ENCODE measurements at places on chromosomes 3 and 15.

DNA sequence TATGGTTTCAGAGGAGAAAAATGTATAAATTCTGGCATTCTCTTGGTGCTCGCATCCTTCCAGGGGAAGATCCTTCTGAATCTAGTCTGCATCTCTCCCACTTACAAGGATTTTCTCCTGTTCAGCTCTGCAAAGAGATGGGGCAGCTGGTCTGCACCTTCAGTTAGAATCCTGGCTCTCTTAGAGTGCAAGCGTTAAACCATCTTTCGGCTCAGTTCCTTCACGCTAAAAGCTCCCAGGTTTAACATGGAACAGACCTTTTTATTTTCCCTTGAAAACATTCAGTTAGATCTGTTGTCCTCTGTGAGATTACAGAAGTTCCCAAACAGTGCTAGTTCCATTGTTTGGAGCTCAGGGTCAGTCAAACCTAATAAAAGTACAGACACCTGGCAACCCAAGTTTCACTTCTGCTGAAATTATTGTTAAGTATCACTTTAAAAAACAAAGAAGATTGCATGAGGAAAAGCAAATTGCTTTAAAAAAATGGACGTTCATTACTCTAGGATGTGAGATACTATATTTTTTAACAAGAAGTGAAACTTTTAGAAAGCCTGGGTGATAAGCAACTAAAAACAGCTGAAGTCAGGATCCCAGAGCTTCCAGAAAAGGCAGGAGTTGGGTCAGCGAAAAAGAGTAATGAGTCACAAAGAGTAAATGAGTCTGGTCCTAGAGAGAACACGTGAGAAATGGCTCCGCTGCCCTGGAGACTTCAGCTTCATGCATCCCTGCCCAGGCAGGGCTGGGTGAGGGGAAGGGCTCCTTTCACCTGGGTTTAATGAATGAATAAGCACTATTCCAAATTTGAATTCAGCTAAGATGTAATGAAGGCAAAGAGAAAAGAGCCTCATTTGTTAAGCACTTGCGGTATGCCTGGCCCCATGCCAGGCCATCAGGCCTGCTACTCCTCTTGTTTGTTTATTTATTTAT, 63.3 kb downstream of the ABTB1 start:
- no peak for DNase-seq

DNA sequence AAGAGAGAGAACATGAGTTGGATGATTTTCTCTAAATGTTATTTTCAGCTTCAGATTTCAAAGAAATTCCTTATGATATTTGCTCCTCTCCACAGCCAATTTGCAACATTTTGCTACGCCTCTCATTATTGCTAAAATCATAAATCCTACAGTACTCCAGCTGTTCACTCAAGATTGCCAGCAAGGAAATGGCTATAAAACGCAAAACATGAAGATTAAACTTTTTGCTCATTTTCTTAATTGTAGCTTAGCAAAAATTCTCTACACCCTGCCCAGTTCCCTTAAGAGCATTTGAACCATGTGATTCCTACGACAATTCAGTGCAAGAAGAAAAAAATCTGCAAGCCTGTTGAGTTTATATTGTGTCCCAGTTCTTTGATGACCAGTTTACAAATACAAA, 6.8 kb downstream of the CHRNA3 start:
- no peak for DNase-seq

DNA sequence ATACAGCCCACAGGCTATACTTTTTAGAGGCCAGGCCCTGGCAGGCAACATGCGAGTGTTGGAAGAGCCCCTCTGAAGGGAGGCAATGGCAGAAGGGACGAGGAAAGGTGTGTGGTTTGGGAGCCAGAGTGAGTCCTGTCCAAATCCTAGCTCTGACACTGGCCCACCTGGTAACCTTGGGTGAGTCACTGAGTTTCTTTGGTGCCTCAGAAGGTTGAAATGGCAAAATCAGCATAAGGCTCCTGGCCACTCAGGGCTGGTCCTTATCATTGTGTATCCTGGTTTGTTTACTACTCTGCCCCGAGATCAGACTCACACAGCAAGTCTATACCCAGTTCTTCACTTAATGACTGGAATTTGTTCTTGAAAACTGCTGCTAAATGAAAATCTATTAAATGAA, 71.4 kb upstream of the TLE3 start:
- no peak for DNase-seq

DNA sequence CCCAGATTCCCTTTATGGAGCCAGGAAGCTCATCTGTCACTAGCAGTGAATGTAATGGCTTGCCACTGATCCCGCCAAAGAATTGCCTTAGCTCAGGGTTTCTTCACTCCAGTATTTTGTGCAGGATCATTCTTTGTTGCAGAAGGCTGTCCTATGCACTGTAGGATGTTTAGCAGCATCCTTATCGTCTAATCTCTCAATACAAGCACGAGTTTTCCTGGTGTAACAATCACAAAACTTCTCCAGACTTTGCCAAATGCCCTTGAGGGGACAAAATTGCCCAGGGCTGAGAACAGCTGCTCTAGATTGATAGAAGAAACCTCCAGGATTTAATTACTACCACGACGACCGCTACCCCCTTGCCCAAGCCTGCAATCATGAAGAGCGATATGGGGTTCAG, 6.8 kb upstream of the SHQ1 start:
- no peak for DNase-seq

- DNase-seq, result no peak
Observed at GRCh38 chr15:92429378-92430068, 35.8 kb downstream of the ST8SIA2 start.

DNA sequence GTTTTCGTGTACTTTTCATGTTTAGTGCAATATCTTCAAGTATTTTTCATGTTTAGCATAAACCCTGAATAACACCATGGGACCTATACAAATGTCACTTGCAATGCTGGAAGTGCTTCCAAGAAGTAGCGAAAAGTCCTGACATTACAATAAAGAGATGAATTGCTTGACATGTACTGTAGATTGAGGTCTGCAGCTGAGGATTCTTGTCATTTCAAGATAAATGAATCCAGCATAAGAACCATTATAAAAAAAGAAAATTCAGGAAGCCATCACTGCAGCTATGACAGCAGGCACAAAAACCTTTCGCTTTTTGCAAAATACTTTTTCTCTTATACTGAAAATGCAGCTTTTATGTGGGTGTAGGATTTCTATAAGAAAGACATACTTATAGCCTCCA, 37.4 kb downstream of the IFT57 start:
- no peak for DNase-seq

DNA sequence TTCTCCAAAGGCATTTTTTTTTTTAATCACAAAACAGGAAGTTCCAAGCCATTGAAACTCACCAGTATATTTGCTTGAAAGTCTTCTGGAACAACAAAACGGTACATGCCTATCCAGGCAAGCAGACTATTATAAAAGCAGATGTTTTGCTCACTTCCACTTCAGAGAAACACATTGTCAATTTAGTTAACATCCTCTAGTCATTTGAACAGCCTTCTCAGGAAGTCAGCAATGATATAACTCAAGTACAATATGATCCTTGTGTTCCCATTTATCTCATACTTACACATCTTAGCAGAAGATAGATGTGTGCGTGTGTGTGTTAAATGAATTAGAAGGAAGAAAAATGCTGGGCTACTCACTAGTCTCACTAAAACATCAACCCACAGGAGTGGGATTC, 30.4 kb downstream of the MECOM start:
- no peak for DNase-seq

DNA sequence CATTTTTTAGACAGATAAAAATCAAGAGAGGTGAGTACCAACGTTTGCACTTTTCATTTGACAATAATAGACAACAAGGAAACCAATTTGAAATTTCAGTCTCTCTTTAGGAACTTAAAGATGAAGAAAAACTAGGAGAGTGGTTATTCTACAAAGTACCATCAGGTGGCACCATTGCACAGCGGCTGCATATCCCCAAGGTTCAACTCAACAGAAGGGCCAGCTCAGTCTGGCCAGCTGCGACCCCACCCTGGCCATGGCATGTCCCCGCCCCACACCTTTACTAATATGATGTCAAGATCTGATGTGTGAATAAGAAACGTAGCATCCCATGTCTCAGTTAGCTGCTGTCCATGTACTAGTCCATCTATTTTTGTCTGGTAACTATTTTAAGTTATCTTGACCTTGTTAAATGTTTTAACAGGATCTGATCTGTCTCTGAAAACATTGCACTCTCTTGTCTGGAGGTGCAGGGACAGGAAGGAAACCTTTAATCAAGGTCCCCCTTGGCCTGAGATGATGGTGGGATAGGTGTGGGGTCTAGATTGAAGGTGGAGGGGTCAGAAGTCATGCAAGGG, 35.5 kb upstream of the CGNL1 start:
- no peak for DNase-seq

GRCh38 chr15:61056386-61056785, 172.7 kb downstream of the RORA start:
- no peak for DNase-seq

DNA sequence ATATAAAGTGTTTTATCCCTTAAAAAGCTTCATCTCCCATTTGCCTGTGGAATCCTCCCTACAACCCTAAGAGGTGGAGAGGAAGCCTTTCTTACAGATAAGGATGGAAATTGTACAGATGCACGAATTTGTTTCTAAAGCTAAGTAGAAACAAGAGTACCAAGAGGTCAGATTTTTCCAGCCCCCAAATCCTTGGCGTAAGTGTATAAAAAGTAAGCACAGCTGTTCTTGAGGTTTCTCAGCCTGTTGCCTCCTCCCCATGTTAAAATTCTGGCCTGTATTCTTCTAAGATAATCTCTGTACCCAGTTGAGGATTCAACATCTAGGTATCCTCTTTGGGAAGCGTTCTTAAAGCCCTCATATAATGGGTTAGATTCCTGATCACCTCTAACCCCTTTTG, 34.9 kb downstream of the RAB7A start:
- no peak for DNase-seq

GRCh38 chr3:114175204-114175987, 3.5 kb downstream of the DRD3 start:
- no peak for DNase-seq

DNA sequence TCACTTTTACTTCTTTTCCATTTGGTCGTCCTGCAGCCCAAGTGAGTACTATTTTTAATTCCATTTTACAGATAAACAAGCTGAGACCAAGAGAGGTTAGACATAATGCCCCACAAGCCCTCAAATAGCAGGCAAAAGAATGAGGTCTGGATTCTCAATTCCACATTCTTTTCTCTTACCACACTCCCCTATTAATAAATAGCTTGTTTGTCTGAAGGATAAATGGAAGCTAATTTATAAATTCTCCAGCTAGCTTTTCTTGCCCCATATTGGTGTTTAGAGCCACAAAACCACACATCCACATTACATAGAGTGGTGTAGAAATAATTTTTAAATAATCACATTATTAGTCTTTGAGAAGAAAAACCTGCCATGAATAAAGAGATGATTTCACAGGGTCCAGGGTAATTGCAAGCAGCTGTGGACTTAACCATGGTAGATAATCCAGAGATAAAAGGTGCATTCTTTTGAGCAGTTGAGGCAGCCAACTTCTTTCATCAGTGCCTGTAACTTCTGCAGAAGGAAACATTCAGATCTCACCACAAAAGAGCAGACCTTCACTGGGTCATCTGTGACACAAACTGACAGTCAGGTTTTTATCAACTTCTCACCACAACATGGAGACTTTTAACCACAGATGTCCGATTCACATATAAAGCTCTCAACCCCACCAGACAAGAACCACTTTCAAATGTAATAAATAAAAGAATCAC, 313.4 kb upstream of the STT3B start:
- DNase-seq, result no peak

GRCh38 chr3:128825117-128825725, 54.2 kb upstream of the ACAD9 start:
- no peak for DNase-seq

DNA sequence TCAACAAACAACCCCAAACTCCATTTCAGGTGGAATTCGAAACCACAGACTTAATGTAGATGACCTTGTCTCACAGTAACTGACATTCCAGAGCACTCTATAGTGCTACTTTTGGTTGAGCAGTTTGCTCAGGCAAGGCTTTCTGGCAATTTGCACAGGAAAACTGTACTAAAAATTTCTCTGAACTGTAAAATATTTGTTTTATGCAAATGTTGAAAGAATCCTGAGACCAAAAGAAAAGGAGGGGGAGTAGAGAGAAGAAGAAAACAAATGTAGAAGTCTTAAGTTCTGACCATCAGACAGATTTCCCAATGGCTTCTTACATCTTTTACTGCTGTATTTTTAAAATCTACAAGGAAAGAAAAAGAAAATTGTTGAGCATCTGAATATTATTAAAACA, 53.5 kb downstream of the DTWD1 start:
- DNase-seq, result no peak

GRCh38 chr3:17515445-17516234, 226.8 kb downstream of the TBC1D5 start:
- no peak for DNase-seq

DNA sequence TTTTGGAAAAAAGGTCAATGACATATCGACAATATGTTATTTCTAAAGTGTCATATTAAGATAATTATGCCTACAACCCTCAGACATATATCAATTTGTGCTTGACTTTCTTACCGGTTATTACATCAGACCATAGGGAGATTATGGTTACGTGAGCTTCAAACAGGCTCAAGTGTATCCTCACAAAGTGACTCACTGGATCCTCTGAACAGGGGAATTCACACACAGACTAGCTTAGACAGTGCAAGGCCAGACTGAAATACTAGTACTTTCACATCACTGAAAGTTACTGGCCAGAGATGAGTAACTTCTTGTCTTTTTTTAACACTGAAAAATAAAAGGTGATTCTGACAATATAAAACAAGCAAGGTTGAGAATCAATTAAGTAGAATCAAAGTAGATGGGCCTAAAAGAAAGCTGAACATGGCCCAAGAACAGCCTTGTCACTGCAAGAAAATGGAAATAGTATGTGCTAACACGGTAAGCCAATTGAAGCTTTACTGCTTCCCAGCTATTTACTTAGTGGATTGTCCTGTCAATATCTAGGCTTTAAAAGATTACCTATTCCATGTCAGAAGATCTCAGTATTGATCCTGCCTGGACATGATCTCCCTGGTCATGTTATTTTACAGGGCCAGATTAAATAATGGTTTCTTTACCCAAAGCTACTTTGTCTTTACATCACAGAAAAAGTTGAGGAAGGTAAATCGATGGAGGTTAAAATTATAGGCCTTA, 848.6 kb downstream of the ROBO1 start:
- DNase-seq, result no peak

DNA sequence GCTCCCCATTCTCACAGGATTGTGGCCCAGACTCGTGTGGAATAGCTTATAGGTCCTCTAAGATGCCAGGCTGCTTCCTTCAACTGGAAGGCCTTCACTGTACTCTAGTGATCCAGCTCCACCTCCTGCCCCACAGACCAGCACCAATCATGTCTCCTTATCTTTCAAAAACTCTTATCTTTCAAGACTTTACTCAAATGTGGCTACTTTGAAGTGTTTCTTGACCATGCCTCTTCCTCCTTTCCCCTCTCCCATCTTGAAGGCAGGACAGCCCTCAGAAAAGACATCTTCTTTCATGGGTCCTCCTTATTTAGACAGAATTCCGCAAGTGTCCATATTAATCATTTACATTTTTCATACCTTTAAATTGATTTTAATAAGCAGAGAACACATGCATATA, 142.3 kb downstream of the CHST2 start:
- DNase-seq, result no peak

DNA sequence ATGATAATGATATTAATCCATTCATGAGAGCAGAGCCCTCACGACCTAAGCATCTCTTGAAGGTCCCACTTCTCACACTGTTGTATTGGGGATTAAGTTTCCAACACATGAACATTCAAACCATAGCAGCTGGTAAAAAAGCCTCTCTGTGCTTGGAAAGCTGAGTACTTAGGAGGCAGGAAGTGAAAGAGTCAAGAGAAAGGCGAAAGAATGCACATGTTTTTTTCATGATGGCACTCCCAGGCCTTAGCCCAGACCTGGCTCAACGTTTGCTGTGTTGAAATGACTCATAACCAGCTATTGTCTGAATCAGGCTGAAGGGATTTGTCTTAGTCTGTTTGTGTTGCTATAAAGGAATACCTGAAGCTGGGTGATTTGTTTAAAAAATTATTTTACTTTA, 84.4 kb upstream of the RGMA start:
- DNase-seq, result no peak

All from stimulated activated CD4-positive, alpha-beta T cell treated with anti-CD3 and anti-CD28 coated beads, TNF-alpha, amount 100 ng/mL, for 48 hours (primary cell).